ENCODE measurements at places on chromosomes 4 and X. TPM values are rescaled to one million over a fixed set of nuclear protein-coding genes. Genes with fewer than 3 reads are reported as not detected.

ZFP42 gene
- not detected for total RNA-seq

EFNB1 gene
- total RNA-seq, result 93.7 TPM

PHKA1 gene
- total RNA-seq, result 2.0 TPM

CENPVL3 gene
- not detected for total RNA-seq

Data from tibial nerve (tissue), 4 donors.